ENCODE measurements at places on chromosomes 3 and 15. TPM values are rescaled to one million over a fixed set of nuclear protein-coding genes. Genes with fewer than 3 reads are reported as not detected.

DNA sequence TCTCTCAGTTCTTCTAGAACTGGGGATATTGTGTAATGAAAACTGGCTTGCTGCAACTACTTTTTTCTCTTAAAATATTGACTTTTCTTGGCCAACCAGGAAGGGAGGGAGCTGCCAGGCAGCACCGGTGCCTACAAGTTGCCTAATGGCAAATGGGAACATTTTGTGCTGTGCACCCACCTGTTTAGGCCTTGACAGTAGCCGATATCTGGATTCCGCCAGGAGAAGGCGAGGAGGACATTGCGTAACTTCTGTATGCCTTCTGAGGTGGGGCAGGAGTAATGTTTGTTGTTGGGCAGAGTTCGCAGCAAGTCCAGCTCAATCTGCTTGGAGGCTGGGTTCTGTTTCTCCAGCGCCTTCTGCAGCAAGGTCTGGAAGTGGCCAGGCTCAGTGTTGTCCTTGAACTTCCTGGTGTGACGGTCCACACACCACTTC lies 64.9 kb downstream of the TBC1D2B start:
- H3K36me3 ChIP-seq = peaks cover 42% of the 10 kb centered on the region
- no peaks in the 10 kb centered on the region for H3K27me3 ChIP-seq
- H3K27ac ChIP-seq = no peak overlapping the region

DNA sequence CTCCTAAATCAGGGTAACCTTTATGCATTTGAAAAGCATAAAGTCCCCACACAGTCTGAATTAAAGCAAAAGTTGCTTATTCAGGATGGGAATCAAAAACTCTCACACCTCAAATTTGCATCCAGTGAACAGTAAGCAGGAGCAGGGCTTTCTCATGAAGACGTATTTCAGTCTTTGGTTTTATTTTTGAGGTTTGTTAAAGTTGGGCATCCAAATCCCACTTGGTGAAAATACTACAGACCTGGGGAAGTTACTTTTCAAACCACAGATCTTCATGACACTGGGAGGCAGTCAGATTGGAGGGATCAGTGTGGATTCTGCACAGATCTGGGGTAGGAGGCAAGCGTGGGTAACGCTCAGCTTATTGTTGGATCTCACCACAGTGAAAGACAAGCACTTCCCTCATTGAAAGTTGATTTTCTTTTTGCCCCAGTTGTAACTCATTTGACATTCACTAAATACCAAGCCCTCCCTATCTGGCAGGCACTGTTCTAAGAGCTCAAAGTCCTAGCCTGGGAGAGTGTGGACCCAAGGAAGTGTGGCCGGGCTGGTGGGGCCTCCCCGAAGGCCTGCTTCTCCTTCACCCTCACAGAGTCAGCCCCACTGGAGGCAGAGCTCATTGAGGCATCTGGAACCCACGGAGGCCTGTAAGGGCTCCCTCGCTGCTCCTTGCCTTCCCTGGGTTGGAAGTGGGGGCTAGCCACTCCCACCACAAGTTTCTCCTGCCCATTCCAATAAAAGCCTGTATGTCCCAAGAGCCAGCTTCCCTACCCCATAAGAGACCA lies 783 bp upstream of the ISG20 start:
- peak overlapping the region; percentile 82 for H3K4me3 ChIP-seq
- H3K27ac ChIP-seq = peak overlapping the region; percentile 96
- no peaks in the 10 kb centered on the region for H3K27me3 ChIP-seq
- peak; percentile 38 for DNase-seq

The NR1I2 gene
- 1.0 TPM for total RNA-seq

The ZIC1 gene
- total RNA-seq = not detected
